ENCODE measurements at places on chromosomes 1 and 21. TPM values are rescaled to one million over a fixed set of nuclear protein-coding genes. Genes with fewer than 3 reads are reported as not detected.

LEFTY1 gene
- polyA plus RNA-seq, result 0.51 TPM

ADGRB2 gene
- polyA plus RNA-seq, result 1.8 TPM

DNA sequence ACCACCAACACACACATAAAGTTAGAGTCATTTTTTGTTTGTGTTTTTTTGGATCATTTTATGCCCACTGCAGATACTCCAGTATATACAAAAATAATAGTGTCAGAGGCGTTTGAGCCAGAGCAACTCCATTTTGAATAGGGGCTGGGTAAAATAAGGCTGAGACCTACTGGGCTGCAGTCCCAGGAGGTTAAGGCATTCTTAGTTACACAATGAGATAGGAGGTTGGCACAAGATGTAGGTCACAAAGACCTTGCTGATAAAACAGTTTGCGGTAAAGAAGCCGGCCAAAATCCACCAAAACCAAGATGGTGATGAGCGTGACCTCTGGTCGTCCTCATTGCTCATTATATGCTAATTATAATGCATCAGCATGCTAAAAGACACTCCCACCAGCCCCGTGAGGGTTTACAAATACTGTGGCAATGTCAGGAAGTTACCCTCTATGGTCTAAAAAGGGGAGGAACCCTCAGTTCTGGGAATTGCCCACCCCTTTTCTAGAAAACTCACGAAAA, 40.6 kb downstream of the GJA5 start:
- no peak for DNase-seq

- DNase-seq, result no peak
Observed at GRCh38 chr1:177021687-177022086, 142.8 kb downstream of the ASTN1 start.

DNA sequence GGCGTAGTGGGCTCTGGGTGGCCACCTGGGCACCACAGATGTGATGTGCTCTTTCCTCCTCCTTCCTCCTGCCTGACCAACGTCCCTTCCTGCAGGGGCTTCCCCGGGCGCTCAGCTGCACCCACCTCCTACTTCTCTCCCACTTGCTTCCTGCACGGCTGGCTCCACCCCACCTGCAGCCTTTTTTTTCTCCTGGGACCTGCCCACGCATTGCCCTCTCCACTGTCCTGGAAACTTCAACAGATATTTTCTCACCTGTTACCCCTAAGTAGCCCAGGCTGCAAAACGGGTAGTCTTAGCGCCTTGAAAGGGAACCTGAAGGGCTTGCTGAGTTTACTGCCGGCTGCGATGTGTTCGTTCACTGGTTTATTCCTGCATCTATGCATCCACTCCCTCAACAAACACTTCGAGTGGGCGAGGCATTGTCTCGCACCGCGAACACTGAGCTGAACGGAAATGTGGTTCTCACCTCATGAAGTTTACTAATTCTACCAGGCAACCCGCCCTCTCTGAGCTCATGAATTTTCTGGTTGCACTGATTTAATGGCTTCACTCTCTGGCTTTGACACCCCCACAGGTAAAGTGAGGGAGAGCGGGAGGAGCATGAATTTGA, 23.6 kb downstream of the ZBTB18 start:
- no peak for DNase-seq
